ENCODE measurements at places on chromosomes 1 and 21.

DNA sequence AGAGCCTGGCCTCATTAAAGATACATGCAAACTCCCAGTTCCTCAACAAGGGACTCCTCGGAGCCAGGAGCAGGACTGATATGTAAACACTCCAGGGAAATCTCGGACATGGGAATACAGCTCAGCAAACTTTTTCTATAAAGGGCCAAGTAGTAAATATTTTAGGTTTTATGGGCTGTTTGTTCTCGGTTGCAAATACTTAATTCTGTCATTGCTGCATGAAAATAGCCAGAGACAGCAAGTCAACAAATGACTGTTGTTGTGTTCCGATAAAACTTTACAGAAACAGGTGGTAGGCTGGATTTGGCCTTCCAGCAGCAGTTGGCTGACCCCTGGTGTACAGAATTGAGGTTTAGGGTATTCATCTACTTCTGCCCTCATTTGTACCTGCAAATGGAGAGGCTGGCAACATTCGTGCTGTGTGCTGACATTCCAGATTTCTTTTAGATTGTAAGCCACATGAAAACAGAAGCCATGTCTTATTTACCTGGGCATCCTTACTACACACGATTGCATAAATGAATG is 360.3 kb downstream of the NTNG1 start:
- no peak for DNase-seq

GRCh38 chr1:65027666-65028358 is 61.5 kb upstream of the JAK1 start:
- no peak for DNase-seq

DNA sequence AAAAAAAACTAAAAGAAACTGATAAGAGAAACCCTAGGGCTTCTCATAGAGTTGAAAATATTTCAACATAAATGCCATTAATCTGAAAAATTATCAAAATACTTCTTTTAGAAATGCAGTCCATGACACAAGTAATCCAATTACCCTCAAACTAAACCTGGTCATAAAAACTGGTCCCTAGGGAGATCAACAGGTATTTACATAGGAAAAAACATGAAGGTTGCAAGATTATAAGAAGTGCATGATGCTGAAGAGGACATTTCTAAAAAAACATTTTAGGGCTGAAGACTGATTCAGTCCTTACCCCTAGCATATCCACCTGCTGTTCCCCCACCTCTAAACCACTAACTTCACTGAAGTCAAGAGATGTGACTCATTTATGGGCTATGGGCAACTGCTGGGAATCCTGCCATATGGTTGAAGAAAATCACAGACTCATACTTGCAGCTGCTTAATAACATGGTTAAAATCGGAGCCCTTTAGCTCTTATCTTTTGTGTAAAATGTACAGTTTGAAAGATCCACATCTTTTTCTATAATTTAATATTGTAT is 131.0 kb upstream of the RUNX1 start:
- no peak for DNase-seq

DNA sequence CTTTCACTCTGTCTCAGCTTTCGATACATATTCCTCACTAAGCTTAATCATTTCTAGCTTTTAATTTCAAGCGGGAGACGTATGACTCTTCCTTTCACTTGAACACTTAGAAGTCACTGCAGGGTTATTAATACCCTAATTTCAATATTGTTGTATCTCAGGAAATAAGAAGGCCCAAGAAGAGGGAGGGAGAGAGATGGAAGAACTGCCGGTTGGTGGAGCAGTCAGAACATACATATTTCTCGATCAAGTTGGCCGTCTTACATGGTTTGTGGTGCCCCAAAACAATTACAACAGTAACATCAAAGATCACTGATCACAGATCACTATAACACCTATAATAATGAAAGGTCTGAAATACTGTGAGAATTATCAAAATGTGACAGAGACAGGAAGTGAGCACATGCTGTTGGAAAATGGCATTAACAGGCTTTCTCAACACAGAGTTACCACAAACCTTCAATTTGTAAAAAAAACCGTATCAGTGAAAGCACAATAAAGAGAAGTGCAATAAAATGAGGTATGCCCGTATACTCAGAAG is 145.4 kb upstream of the HP1BP3 start:
- DNase-seq = peak; percentile 52

DNA sequence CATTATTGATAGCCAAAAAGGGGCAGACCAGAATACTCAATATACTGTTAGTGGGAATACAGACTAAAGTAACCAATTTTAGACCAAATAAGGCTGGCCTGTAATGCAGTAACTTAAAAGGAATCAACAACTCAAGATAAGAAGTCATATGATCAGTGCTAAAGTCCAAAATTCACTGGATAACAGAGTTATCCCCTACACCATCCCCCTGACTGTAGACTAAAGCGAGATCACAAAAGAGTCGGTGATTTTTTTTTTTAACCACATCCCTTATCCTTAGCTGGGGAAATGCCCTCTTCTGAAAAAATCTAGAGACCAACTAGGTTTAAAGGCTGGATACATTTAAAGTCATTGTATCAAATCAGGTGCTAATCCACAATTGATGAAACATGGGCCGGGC is 7.7 kb downstream of the UBR4 start:
- DNase-seq = no peak

- DNase-seq = peak; percentile 59
Measured at GRCh38 chr1:91440847-91441246, 36.2 kb upstream of the HFM1 start.

GRCh38 chr1:220682901-220683576 is 7.1 kb upstream of the C1orf115 start:
- no peak for DNase-seq

DNA sequence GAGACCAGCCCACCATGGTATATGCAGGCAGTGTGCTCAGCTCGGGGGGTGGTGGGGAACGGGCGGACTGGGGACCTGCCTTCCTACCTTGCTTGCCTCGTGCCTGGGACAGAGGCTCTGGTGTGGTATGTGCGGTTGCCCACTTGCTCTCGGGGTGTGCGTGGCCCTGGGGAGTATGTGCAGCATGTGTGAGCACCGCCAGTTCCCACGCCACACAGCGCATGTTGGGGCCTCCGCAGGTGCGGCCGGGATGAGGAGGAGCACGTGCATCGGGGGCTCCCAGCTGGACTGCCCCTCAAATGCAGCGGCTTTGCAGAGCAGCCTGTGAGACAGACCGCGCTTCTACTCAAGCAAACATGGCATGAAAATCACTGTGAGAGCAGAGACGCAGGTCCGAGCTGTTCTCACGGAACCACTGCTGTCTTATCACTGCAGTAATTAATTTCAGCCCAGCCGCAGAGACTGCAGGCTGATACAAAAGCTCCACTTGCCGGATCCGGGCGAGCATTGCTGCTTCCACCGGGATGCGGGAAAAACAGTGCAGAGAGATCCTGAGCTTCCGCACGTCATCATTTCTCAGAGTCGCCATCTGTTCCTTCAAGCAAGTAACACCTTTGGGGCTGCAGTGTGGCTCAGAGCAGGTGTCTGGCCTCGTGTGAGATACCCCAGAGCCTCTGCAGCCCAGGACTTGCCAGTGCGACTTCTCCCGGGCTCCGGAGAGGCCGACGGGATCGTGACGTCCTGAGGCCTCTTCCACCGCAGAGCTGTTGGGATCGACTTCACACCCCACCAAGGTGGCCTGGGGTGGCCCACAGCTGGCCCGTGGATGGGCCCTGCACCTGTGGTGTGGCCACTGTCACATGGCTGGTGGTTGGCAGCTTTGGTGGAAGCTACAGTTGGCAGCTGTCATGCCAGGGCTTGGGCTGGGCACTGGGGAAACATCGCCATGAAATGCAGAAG is 92.6 kb upstream of the ACTRT2 start:
- no peak for DNase-seq

GRCh38 chr1:190147616-190148015 is 330.0 kb downstream of the BRINP3 start:
- DNase-seq = no peak

- no peak for DNase-seq
Measured at GRCh38 chr1:201077736-201078135, 34.5 kb downstream of the CACNA1S start.

- DNase-seq = peak; percentile 44
Measured at GRCh38 chr1:15249081-15249480, 2.1 kb downstream of the FHAD1 start.

DNA sequence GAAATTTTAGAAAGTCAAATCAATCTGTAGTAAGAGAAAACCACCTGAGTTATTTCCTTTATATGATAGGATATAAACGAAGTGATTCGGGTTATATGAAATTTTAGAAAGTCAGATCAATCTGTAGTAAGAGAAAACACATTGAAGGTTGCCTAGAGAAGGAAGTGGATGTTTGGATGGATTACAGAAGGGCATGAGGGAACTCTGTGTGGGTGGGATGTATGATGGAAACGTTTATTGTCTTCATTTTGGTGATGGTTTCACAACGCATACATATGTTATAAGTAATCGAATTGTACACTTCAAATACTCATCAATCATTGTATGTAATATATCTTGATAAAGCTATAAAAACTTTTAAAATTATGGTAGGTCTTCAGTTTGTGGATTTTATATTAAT is 5.1 kb downstream of the CR1 start:
- DNase-seq = no peak

DNA sequence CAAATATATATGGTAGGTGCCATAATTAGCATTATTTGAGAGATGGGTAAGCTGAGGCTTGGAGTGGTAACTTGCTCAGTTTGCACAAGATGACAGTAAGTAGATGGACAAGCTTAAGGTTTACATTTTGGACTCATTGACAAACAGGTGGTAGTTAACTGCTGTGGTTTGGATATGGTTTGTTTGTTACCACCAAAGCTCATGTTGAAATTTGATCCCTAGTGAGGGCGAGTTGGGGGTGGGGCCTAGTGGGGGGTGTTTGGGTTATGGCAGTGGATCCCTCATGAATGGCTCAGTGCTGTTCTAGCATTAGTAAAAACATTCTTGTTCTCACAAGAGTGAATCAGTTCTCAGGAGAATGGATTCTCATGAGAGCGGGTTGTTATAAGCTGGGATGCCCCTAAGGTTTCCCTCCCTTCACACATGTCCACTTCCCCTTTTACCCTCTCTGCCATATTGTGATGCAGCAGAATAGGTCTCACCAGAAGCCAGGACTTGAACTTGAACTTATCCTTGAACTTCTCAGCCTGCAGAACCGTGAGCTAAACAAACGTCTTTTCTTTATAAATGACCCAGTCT is 6.6 kb upstream of the PRRX1 start:
- no peak for DNase-seq

DNA sequence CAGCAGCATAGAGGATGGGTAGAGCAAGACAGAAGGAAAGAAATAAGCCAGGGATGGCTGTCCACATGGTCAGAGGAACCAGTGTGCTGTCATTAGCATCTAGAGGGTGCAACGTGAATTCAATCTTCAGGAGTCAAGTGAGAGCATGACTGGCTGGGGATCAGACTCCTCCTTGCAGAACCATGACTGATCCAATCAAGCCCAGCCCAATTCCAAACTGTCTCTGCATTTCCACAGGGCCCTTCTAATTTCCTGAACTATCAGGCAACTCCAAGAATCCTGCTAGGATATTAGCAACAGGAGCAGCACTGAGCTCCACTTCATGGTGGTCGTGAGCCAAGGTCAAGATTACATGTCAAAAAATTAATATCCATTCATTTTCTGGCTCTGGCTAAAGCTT is 166.8 kb upstream of the CAMK1G start:
- no peak for DNase-seq

GRCh38 chr1:67347688-67348472 is 40.2 kb downstream of the IL12RB2 start:
- peak; percentile 72 for DNase-seq

- no peak for DNase-seq
Measured at GRCh38 chr21:37292041-37292440, 24.9 kb upstream of the VPS26C start.

- no peak for DNase-seq
Measured at GRCh38 chr1:78358165-78358564, 132.6 kb upstream of the PTGFR start.

- DNase-seq = no peak
Measured at GRCh38 chr1:173601588-173601987, 1.3 kb downstream of the SLC9C2 start.

GRCh38 chr1:32861904-32862695 is 8.6 kb downstream of the FNDC5 start:
- DNase-seq = no peak

DNA sequence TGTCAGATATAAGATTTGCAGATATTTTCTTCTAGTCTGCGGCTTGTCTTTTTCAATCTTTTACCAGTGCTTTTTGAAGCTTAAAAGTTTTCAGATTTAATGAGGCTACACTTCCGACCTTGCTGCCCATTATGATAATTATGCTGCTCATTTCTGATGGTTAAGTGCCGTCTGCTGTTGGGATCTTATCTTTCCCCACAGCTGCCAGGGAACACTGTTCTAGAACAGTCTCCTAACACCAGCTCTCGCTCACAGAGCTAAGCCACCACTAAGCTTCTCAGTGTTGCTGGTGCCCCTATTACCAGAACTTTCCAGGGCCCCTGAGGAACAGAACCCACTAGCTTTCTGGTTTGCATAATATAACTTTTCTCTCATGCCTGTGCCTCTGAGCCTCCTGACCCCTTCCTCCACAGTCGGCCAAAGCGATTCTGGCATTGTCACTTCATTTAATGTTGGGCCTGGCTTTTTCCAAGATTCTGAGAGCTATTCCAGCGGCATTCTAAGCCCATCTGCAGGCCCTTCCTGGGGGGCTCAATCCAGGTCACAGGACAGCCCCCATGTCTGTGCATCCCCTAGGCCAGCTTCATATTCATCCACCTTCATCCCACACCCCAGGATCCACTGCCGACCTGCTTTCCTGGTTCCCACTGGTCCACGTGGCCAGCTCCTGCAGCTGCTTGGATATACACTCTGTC is 237.0 kb downstream of the PTPRU start:
- DNase-seq = no peak

DNA sequence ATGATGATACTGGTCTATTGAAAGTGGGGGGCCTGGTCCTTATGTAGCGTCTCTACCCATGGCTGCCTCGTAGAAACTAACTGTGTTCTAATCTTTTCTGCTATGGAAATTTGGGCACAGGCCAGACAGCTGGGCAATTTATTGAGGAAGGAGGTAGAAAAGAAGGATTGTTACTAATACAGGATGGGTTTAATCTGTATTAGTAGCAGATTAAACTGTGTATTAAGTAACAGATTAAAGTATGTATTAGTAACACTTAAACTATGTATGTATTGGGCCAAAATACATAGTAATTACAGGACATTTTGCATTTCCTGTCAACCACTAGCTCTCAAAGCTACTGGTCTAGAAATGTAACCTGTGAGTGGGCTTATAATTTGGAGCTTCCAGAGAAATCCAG is 142.0 kb downstream of the MAST2 start:
- no peak for DNase-seq

- DNase-seq = no peak
Measured at GRCh38 chr1:118589238-118589846, 398.8 kb downstream of the TBX15 start.
